SHP77 (cell line): ENCODE measurements at places on chromosomes 7 and 10.
A peak's percentile ranks its signal among the peaks of the same experiment; 100 is the strongest.

GRCh38 chr10:5910323-5911100 is 20.5 kb downstream of the FBH1 start:
- no peak for DNase-seq

DNA sequence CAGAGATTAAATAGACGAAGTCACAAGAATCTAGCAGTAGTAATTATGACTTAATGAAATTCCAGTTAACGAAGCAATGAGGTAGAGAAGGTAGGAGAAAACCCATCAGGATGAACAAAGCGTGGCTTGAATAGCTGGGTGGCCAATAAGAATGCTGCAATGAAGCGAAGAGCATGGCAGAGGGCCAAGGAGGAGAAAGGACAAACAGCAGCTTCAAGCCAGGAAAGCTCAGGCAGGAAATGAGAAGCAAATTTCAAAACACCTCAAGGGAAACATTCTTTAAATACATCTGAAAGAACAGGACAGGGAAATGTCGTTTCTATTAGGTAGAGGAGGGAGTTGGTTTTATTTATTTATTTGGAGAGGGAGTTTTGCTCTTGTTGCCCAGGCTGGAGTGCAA is 122.5 kb downstream of the KIAA1217 start:
- DNase-seq = no peak

DNA sequence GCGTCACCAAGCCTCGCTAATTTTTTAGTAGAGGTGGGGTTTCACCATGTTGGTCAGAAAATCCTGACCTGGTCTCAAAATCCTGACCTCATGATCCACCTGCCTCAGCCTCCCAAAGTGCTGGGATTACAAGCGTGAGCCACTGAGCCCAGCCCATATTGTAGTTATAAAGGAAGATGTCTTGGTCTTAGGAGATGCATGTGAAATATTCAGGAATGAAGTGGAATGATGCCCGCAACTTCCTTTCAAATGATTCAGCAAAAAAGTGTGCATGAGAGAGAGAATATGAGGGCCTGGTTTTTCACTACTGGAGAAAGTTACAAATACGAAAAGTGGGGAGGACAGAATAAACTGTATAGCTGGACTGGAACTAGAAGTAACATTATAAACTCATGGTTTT is 15.9 kb downstream of the TMEM209 start:
- DNase-seq = no peak

- no peak for DNase-seq
These were observed 536.6 kb downstream of the HTR7 start for GRCh38 chr10:90321132-90321816.

GRCh38 chr7:1979591-1980560 is 252.9 kb downstream of the MAD1L1 start:
- no peak for DNase-seq

GRCh38 chr10:93639791-93640190 is 27.5 kb downstream of the PDE6C start:
- DNase-seq = no peak

- no peak for DNase-seq
These were observed 226.0 kb downstream of the CELF2 start for GRCh38 chr10:11243425-11244222.

DNA sequence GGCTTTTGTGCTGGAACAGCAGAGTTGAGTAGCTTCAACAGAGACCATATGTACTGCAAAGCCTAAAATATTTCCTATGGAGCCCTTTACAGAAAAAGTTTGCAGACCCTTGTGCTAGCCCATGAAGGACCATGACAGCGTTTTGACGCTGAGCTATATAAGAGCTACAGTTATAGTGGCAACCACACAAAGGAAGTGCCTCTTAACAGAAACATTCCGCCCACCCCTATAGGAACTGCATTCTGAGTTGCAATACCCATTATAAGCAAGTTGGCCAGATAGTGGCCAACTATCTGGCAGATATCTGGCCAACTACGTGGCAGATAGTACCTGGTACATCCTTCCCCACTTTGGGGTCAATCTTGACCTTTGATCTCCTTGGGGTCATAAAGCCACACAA is 47.5 kb upstream of the DMBT1 start:
- DNase-seq = no peak

DNA sequence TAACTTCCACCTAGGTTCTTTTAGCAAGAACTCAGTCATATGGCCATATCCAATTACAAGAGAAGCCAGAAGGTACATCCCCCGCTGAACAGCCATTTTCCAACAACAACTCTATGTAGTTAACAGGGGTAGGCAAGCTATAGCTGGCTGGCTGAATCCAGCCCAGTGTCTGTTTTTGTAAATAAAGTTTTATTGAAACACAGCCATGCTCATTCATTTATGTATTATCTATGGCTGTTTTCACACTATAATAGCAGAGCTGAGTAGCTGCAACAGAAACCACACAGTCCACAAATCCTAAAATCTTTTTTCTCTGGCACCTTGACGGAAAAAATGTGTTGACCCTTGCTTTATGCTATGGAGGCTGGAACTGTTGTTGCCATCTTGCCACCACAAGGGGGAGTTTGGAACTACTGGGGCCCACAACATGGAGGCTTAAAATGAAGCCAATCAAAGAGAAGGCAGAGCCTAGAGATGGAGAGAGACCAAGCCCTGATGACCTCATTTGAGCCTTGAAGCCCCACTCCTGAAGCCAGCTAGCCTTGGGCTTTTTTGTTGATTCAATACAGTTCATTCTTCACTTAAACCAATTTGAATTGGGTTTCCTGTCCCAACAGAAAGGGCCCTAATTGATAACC is 33.3 kb upstream of the XPNPEP1 start:
- DNase-seq = peak; percentile 57

GRCh38 chr7:54544527-54545240 is 2.5 kb downstream of the VSTM2A start:
- DNase-seq = peak; percentile 35

DNA sequence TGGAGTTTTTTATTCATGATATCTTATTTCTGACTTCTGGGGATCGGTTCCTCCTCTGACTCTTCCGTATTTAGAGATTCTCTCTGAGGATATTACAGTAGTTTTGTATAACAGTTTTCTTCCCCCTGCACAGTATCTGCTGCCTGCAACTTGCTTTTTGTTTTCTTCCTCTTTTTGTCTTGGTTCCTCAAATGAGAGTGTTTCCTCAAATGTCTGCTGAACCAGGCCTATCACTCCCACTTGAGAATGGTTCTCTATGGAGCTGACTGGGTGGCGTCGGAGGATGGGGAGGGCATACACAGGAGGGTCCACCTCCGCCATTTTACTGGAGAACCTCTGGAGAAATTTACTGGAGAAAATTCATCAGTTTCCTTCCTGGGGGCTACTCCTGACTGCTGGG is 27.7 kb downstream of the ARHGAP22 start:
- DNase-seq = no peak

- no peak for DNase-seq
These were observed 50.5 kb upstream of the ZNF438 start for GRCh38 chr10:31081937-31082840.

- DNase-seq = no peak
These were observed 82.9 kb upstream of the GDF10 start for GRCh38 chr10:47217113-47217512.

GRCh38 chr7:128021366-128021765 is 9.9 kb downstream of the LRRC4 start:
- no peak for DNase-seq

GRCh38 chr10:8052341-8052955 is 2.0 kb upstream of the GATA3 start:
- DNase-seq = no peak

GRCh38 chr10:124153023-124153826 is 59.8 kb upstream of the CHST15 start:
- DNase-seq = peak; percentile 85

DNA sequence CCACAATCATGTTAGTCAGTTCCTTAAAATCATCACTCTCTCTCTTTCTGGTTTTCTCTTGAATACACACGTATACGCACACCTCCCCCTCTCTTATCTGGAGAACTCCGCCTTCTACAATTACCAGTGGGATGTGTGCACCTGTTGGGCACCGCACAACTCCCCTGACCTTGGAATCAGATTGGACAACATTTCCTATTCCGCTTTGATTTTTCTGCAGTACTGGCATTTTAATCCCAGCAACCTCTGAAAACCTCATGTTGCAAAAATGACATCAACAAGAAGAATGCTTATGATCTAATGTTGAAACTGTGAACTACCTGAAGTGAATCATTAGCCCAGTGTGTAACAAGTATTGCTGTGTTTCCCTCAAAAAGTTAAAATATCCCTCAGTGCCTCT is 109.6 kb downstream of the KIAA1217 start:
- DNase-seq = no peak

DNA sequence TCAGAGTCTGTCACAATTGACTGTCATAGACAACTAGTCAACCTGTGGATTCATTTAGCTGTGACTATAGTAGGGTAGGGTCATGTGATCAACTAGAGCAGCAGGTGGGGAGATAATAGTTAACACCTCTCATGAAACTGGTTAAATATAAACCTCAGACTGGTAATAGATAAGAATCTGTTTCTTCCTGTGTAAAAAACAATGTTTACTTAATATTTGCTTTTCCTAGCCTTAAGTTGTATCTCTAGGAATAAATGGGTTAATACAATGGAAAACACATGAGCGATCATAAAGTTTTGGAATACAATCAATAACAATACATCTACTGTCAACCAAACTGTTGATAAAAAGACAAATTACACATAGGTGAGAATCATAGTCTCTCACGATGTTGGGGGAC is 43.4 kb upstream of the ITGB8 start:
- no peak for DNase-seq

DNA sequence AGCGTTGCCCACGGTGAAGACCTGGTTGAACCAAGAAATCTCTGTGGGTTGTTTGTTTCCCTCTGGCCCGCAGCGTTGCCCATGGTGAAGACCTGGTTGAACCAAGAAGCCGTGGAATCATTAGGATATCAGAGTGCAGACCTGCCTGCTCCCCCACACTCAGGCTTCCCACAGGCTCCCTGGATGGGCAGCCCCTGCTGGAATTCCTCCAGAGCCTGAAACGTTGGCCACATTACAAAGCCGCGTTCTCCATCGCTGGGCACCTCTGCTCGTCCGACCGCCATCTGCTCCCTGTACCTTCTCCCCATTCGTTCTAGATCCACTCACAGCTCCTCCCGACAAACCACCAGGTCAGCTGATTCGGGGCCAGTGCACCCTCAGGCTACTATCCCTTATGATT is 266.9 kb upstream of the SHH start:
- no peak for DNase-seq

- no peak for DNase-seq
These were observed 209.5 kb downstream of the HERPUD2 start for GRCh38 chr7:35485436-35485835.

- DNase-seq = no peak
These were observed 63.0 kb downstream of the MINDY3 start for GRCh38 chr10:15797346-15797745.

DNA sequence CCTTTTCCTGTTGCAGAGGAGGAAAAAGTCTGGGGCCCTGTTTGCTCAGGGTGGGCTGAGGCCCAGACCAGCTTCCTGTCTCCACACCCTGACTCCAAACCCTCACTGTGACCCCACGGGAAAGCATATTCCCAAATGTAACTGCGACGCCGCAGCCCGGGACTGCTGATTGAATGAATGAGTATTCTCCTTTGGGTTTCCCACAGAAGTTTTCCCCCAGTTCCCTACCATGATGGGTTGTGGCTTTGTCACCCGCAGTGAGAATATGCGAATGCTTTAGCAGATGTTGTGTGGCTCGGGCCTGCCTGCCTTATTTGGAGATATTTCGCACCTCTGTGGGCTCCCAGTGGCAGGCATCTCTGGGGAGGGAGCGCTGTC is 50.6 kb downstream of the MGMT start:
- no peak for DNase-seq

DNA sequence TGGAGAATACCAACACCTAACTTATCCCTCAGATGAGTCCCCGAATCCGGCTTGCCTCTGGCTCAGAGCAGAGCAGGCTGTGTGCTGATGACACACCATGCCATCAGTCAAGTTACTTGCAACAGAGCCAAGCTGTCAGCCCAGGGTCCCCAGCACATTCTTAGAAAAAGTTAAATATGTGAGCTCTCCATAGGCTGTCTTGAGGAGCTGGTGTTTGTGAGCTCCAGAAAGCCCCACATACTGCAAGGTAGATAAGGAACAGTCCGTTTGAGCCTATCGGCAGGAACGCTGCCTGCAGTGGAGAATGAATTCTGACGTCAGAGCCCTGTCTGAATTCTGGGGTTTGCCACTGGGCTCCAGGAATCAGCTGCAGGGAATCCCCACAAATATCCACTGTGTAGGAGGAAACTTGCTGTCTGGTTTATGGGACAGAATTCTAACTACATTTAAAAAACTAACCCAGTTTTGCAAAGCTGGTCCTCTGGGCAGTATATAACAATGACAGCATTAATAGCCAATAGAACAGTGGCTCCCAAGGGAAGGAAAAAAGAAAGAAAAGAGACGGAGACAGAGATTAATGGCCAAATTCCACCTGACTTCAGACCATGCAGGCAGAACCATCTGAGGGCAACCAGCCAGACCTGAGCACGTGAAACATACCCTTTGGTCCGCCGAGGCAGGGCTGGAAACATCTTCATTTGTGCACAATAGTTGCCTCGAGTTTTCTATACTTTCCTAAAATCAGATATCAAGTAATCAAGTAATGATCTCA is 3.6 kb downstream of the SFXN4 start:
- DNase-seq = no peak

- DNase-seq = no peak
These were observed 202.0 kb upstream of the SEMA3C start for GRCh38 chr7:81120803-81121202.

GRCh38 chr10:123117644-123118417 is 17.9 kb upstream of the HMX3 start:
- no peak for DNase-seq

- no peak for DNase-seq
These were observed 97.8 kb upstream of the CAV2 start for GRCh38 chr7:116401711-116402110.

GRCh38 chr7:33766405-33766804 is 138.9 kb upstream of the BMPER start:
- DNase-seq = no peak

GRCh38 chr7:40520986-40521738 is 386.4 kb downstream of the SUGCT start:
- no peak for DNase-seq

DNA sequence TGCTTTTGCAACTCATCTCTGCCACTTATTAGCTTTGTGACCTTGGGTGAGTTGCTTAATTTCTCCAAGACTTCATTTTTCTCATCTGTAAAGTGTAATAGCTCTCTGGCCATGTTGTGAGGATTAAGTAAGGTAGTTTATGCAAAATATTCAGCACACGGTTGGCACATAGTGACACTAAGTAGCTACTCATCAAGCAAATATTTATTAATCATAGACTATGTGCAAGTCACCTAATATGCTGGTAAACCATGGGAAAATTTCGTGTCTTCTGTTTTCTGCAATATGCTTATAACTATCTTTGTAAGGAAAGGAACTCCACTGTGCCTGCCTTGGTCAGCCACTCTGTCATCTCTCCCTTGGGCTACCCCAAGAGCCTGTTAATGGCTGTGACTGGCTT is 50.3 kb upstream of the EGR2 start:
- no peak for DNase-seq

- no peak for DNase-seq
These were observed 16.4 kb downstream of the PALD1 start for GRCh38 chr10:70494966-70495365.

DNA sequence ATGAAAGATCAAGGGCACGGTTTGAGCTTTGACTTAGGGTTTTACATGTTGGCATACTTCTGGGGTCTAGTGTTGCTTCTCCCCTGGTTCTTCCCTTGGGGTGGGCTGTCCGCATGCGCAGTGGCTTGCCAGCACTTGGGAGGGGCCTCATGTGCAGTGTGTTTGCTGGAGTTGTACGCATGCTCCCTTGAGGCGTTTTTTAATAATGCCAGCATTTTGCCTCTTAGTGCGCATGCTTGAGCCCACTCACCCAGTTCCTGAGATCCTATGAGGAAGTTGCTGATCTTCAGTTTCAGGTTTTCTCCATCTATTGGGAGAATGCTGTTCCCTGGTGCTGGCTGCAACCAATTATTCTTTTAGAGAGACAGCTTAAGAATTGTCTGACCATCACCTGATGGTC is 113.4 kb upstream of the GPR141 start:
- peak; percentile 4 for DNase-seq
